Fibroblast of lung (primary cell): ENCODE measurements at places on chromosomes 3 and 15. TPM values are rescaled to one million over a fixed set of nuclear protein-coding genes. Genes with fewer than 3 reads are reported as not detected.

- DNase-seq: peak; percentile 44
Observed at GRCh38 chr15:64046421-64047153, at the start of gene DAPK2. Gene DAPK2, minus strand, starts transcription at chr15:64046485. Its CDS starts 6,224 bp downstream, at chr15:64040261.

- DNase-seq: no peak
Observed at GRCh38 chr3:58026598-58026997, 18.4 kb downstream of the FLNB start.

GRCh38 chr3:110995461-110996231 lies 76.0 kb upstream of the NECTIN3 start:
- peak; percentile 61 for DNase-seq

GRCh38 chr3:64645243-64645642 lies 42.6 kb downstream of the ADAMTS9 start:
- peak; percentile 8 for DNase-seq

GRCh38 chr15:27468151-27468591 lies 497.2 kb downstream of the GABRG3 start:
- DNase-seq: no peak

GRCh38 chr3:101084404-101084803 lies 91.2 kb upstream of the ABI3BP start:
- no peak for DNase-seq

DNA sequence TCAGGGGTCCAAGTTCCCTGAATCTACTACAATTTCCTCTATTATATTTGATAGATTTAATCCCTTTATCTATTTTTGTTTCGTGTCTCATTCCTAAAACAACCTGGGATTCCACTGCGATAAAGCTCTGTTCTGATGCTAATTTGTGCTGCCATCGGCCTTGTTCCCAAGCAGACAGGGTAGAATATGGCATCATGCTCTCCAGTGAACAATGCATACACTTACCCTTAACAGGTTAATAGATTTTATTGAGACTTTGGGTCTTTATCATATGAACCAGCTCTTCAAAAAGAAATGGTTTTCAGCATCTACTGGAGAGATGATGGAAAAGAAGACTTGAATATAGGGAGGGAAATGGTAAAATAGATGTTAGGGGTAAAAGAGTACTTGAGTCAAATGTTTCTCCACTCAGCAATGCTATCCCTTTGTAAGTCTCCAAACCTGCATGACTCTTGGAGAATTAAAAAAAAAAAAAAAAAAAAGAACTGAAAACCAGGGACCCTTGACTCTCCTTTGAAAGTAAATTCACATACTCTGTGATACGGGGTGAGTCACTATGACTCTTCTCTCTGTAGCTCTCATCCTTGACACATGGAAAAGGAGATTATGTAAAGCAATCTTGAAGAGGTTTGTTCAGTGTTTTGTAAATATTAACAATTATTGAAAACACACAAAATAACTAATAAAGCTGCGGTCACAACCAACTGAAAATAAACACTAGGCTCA lies 268.8 kb downstream of the ZBTB20 start:
- peak; percentile 75 for DNase-seq

DNA sequence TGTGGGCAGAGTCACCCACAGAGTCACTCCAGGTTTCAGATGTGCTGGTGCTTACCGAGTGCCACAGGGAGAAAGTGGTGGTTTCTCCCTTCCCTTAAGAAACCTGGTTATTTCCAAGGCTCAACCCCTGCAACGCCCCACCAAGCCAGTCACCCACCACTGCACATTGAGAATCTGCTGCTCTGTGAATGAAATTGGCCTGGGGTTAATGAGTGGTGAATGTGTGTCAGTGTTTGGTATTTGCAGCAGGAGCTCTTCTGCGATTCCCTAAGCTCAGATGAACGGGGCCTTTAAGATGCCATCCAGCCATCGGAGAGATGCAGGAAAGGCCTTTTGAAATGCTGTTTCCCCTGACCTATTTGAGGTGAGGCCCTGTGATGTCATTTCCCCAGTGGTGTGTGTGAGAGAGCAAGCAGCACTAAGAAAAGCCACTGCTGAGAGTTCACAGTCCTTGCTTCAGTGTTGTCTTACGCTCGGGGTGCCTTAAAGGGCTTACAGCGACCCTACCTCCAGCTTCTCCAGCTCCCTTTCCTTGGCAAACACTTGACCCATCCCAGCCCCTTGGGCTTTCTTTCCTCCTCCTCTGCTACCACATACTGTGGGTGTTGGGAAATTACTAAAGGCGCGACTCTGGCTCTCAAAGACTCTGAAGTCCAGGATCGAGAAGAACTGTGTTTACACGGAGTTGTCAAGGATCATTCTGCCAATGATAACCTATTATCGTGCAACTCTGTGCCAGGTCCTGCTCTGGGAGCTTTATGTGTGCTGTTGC lies 68.9 kb downstream of the SMAD3 start:
- peak; percentile 85 for DNase-seq

- DNase-seq: peak; percentile 78
Observed at GRCh38 chr3:52210550-52211046, 12.6 kb downstream of the ALAS1 start.

DNA sequence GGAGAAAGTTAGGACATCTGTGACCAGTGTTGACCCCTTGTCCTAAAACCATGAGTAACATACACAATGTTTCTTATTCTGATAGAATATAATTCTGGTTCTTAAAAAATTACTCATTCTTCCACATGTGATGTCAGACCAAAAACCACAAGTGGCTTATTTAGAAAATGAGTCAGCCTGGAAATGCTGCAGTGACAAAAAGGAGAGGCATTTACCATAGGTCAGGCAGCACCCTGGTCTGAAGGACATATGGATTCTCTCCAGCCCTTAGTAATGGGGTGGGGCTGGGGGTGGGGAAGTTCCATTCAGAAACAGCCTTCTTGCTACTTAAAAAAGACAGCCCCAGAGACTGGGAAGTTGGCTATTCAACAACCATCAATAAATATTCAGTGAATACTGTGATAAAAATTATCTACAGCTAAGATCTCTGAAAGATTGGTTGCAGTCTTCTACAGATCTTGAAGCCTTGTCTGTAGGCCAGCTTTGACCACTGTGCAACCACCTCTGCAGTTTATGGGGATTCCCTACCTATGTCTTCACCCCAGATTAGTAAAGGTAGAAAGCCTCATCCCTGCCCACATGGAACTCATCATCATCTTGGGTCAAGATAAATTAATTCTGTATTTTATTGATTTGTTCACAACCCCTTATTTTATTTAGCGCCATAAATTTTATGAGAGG lies 34.9 kb upstream of the TIMP4 start:
- peak; percentile 100 for DNase-seq

GRCh38 chr15:86595741-86596140 lies 516.1 kb downstream of the AGBL1 start:
- DNase-seq: peak; percentile 68

DNA sequence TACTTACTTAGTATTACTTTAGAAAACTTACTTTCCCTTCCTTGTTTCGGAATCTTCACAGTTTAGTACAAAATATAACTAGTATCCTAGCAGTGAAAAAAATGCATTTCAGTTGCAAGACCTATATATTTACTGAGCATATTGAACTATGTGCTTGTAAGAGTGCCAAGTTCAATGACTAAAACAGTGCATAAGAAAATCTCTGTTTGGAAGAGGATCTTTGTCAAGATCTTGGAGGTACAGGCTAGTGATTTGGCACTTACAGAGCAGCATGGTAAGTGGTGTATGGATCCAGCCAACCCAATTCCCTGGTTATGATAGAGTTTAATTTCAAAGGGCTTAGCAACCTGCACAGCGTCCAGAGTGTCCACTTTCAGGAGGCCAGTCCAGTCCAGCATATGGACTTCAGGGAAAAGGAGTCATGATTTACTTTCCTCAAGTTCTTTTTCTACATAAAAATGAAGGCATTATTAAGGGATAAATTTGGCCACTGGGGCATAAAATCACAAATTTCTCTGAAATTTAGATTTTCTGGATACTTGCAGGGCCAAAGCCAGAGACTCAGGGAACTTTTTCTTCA lies 625.8 kb upstream of the BCHE start:
- no peak for DNase-seq

DNA sequence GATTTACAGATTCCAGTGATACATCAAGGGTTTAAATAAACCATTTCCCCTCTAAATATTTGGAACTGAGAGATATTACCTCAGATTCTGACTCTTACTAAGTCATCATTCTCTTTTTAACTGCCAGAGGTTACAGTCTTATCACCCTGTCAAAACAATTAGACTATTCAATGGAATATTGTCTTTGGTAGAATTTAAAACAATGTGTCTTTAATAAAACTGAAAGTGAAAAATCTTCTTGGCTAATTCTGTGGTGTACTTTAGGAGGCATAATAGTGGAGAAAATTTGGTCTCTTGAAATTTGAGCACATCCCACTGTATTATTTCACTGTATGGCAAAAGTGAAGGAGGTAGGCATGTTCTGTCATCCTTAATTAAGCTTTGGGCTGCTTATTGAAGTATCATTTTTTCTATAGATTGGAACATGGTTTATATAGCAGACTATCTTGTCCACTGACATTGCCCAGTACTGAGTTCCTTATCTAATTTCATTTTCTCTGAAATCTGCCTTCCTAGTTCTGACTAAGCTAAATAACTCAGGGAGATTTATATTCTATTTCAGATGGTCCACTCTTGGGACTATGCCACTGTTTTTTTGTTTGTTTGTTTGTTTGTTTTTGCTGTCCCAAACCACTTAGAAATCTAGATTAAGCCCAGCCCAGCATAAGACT lies 48.0 kb upstream of the UTS2B start:
- DNase-seq: no peak

DNA sequence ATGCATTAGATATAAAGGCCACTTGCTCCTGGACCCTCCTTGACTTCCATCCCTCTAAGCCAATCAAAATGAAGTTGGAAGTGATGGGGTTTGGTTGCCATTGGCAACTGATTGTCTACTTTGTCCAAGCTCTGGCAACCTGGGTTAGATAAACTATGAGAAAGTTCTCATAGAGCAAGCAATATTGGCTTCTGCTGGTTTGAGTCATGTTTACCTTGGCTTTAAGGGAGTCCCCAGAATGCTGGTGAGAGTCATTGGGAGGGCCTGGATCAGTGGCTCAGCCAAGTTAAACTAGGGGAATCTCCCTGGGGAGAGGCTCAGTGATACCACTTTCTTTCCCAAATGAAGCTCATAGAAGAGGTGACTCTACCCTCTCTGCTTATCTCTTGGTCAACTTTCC lies 176.3 kb upstream of the ROPN1 start:
- peak; percentile 74 for DNase-seq

- DNase-seq: no peak
Observed at GRCh38 chr3:144128108-144128892, 156.7 kb downstream of the DIPK2A start.

- DNase-seq: no peak
Observed at GRCh38 chr3:179082416-179082815, 10.8 kb upstream of the ZMAT3 start.

DNA sequence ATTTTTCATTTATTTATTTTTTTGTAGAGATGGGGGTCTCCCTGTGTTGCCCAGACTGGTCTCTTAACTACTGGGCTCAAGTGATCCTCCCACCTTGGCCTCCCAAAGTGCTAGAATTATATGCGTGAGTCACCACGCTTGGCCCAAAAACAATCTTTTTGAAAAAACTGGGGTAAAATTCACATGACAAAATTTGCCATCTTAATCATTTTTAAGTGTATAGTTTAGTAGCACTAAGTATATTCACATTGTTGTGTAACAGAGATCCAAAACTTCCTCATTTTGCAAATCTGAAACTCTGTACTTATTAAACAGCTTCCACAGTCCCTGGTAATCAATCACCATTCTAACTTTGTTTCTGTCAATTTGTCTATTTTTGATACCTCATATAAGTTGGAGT lies 5.2 kb downstream of the SNX1 start:
- DNase-seq: no peak

DNA sequence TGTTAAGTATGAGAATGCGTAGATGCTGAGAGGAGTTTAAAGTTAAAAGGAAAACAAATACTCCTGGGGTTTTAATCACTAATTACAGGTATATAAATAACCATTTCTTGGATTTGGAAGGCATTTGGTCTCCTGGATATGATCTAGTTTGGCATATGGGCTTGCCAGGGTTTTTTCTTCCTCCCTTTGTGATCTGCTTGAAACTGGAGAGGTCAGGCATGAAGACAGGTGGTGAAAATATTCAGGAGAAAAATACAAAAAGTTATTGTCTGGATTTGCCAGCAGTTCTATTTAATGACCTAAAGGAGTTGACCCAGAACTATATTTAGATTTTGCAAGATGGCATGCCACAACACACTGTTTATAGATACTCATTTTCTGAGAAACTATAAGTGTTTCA lies 136.3 kb downstream of the DIPK2A start:
- no peak for DNase-seq

GRCh38 chr15:66746231-66746605 lies 44.2 kb downstream of the SMAD6 start:
- DNase-seq: no peak

DNA sequence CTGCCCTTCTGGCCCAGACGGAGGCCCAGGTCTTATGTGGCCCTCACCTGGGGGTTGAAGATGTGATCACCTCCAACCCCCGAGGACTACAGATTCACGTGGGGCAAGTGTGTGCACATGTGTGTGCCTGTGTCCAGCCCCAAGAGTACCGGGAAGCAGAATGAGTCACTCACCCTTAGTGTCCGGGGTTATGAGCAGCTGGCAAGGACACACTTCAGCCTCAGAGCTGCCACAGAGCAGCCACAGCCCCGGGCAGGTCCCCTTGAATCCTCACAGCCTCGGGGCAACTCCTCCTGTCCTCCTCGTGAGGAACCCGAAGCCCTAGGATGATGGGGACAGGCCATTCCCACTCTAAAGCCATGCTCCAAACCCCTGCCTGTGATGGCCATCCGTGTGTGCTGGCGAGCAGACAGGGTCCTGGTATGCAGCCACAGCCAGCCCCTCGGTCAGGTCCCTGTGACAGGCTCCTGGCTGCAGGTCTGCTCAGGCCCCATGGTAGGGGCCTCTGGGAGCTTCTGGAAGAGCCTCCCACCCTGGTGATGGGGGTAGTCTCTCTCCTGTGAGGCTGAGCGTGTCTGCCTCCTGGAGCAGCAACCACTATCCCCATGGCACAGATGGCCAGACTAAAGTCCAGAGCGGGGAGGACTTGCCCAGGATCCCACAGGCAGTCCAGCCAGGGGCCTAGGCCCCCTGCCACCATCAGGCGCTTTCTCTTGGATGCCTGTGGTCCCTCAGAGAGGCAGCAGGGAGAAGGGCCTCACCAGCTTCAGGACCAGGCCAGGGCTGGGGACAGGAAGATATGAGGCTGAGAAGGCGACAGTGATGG lies 852 bp downstream of the STAB1 start:
- DNase-seq: peak; percentile 62

MEGF11 gene
- under 0.01 TPM in 1 of 2 replicates, not detected in the other for total RNA-seq

DBR1 gene
- total RNA-seq: 19.7 and 21.6 TPM in 2 replicates

SOX14 gene
- not detected in 2 replicates for total RNA-seq

CASR gene
- under 0.01 TPM in 1 of 2 replicates, not detected in the other for total RNA-seq

EIF4E3 gene
- 1.8 and 2.6 TPM in 2 replicates for total RNA-seq

IL20RB gene
- 0.51 and 3.0 TPM in 2 replicates for total RNA-seq

P3H2 gene
- 4.6 and 20.5 TPM in 2 replicates for total RNA-seq

ARL14 gene
- not detected in 2 replicates for total RNA-seq
